Mesenchymal stem cell (in vitro differentiated cells and primary cell): ENCODE measurements at places on chromosomes 2 and 18.

GRCh38 chr2:59093571-59093970 is 852.4 kb upstream of the FANCL start:
- H3K27ac ChIP-seq = no peak overlapping the region
- H3K4me3 ChIP-seq = no peak overlapping the region
- no peaks in the 10 kb centered on the region for H3K4me1 ChIP-seq
- no peaks in the 10 kb centered on the region for H3K27me3 ChIP-seq
- H3K36me3 ChIP-seq = no peaks in the 10 kb centered on the region

DNA sequence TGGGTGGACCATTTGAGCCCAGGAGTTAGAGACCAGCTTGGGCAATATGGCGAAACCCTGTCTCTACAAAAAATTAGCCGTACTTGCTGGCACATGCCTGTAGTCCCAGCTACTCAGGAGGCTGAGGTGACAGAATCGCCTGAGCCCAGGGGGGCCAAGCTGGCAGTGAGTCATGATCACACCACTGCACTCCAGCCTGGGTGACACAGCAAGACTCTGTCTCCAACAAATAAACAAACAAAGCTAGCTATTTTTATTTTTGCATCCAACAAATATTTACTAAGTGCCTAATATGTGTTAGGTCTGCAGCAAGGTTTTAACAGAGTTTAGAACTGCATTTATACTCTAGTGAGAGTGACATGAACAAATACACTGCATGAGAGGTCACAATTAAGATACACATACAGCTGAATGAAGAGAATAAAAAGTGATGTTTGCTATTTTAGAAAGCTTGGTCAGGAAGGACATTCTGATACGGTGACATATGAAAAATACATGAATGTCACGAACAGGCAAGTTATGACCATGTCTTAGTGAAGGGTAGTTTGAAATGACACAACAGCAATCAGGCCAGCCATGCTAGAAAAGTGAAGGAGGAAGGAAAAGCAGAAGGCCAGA is 83.2 kb upstream of the FRZB start:
- no peak overlapping the region for H3K27ac ChIP-seq
- peaks cover 3% of the 10 kb centered on the region for H3K36me3 ChIP-seq
- peak; percentile 91 for DNase-seq

- H3K4me1 ChIP-seq = peaks cover 2% of the 10 kb centered on the region
- DNase-seq = peak; percentile 23
- H3K27ac ChIP-seq = no peak overlapping the region
- no peaks in the 10 kb centered on the region for H3K27me3 ChIP-seq
- H3K4me3 ChIP-seq = no peak overlapping the region
- H3K36me3 ChIP-seq = no peaks in the 10 kb centered on the region
Measured at GRCh38 chr2:162125138-162125537, 26.9 kb downstream of the GCG start.

DNA sequence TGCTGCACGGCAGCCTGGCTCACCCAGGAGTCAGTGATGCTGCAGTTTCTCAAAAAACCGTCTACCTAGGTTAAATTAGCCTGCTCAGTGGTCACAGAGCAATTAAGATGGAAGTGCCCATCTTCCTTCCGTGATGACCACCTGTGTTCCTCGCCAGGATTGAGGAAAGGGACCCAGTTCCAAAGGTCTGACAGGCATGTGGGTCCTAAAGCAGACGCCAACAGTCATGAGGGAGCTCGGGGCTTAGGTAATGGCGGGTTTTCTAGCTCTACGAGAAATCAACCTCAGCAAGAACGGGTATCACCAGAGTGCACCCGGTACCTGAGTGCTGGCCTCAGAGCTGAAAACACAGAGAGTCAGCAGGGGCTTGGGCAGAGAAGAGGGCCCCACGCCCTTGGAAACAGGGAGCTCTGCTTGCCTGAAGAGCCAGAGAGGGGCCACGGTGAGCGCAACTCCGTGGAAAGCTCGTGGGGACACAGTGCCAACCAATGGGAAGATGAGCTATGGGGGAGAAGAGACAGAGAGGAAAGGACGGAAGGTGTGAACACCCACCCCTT is 34.3 kb upstream of the DNMT3A start:
- DNase-seq = no peak
- no peaks in the 10 kb centered on the region for H3K27me3 ChIP-seq
- H3K36me3 ChIP-seq = no peaks in the 10 kb centered on the region
- peaks cover 20% of the 10 kb centered on the region for H3K4me1 ChIP-seq

GRCh38 chr2:47174733-47175361 is 19.7 kb upstream of the STPG4 start:
- no peaks in the 10 kb centered on the region for H3K27me3 ChIP-seq
- no peaks in the 10 kb centered on the region for H3K4me1 ChIP-seq
- peak; percentile 67 for DNase-seq

- H3K4me1 ChIP-seq = peaks cover 27% of the 10 kb centered on the region
- no peak for DNase-seq
- H3K36me3 ChIP-seq = peaks cover 4% of the 10 kb centered on the region
Measured at GRCh38 chr2:10400568-10400977, 47.6 kb downstream of the ODC1 start.

- peak overlapping the region; percentile 30 for H3K4me3 ChIP-seq
- H3K27ac ChIP-seq = no peak overlapping the region
- peaks cover 58% of the 10 kb centered on the region for H3K27me3 ChIP-seq
- peaks cover 8% of the 10 kb centered on the region for H3K4me1 ChIP-seq
- DNase-seq = no peak
- H3K36me3 ChIP-seq = no peaks in the 10 kb centered on the region
Measured at GRCh38 chr2:120596990-120597594, 138.6 kb upstream of the GLI2 start.

- H3K4me3 ChIP-seq = no peak overlapping the region
- H3K4me1 ChIP-seq = peaks cover 12% of the 10 kb centered on the region
- no peak overlapping the region for H3K27ac ChIP-seq
- H3K36me3 ChIP-seq = peaks cover 50% of the 10 kb centered on the region
Measured at GRCh38 chr2:240603081-240603835, 16.7 kb downstream of the CAPN10 start.

- H3K36me3 ChIP-seq = no peaks in the 10 kb centered on the region
- H3K4me3 ChIP-seq = no peak overlapping the region
- DNase-seq = no peak
- H3K27me3 ChIP-seq = peaks cover 3% of the 10 kb centered on the region
Measured at GRCh38 chr2:95275151-95275515, 884 bp downstream of the PROM2 start.

DNA sequence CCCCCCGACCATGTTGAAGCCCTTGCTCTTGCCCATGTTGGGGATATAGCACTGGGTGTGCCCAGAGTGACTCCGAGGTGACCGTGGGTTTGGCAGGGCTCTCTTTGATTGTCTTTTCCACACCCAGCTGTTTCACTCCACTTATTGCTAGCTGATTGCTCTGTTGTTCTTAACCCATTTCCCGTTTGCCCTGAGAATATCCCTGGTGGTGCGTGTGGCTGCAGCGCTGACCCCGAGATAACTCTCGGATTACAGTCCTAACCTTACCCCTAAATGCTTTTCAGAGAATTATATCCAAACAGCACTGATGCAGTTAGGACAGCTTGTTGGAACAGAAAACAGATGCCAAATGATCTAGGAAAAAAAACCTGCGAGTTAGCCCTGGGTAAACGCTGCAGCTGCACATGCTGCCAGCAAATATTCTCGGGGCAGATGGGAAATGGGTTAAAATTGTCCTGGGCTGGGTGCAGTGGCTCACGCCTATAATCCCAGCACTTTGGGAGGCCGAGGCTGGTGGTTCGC is 34.3 kb upstream of the SNORC start:
- H3K4me3 ChIP-seq = no peak overlapping the region
- no peak for DNase-seq
- H3K4me1 ChIP-seq = peaks cover 6% of the 10 kb centered on the region

DNA sequence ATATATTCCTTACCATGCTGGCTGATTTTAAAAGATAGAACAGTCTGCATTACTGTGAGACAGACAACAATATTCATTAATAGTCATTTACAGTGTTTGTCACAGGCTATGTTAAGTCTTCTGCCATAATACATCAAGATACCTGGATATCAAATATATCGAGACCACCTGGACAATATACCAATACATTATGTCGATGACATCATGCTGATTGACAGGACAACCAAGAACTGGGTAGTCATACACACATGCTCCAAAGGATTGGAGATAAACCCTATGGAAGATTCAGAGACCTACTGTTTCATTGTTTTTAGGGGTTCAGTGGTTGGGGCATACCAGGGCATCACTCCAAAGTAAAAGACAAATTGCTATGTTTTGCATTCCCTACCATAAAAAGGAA is 26.5 kb upstream of the SMCHD1 start:
- no peak for DNase-seq
- H3K36me3 ChIP-seq = no peaks in the 10 kb centered on the region
- H3K4me3 ChIP-seq = no peak overlapping the region
- H3K27ac ChIP-seq = no peak overlapping the region
- no peaks in the 10 kb centered on the region for H3K4me1 ChIP-seq
- no peaks in the 10 kb centered on the region for H3K27me3 ChIP-seq

DNA sequence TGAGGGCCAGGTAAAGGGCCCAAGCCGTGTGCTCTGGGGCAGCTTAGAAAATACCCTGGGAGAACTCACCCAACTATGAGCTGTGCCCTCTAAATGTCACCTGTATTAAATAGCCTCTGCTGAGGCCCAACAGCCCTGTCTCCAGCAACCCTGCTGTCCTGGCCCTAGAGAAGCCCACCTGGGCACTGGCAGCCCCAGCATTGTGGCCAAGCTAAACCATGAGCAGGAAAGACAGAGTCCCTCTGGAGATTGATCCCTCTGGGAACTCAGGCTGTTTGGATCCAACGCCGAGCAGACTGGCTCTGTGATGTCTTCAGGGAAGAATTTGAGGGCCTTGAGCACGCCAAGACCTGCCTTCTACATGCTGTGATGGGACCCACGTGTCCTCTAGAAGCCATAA is 126.5 kb downstream of the TTC32 start:
- no peaks in the 10 kb centered on the region for H3K36me3 ChIP-seq
- H3K4me3 ChIP-seq = no peak overlapping the region
- peak overlapping the region; percentile 64 for H3K27ac ChIP-seq
- peaks cover 15% of the 10 kb centered on the region for H3K4me1 ChIP-seq
- no peak for DNase-seq

DNA sequence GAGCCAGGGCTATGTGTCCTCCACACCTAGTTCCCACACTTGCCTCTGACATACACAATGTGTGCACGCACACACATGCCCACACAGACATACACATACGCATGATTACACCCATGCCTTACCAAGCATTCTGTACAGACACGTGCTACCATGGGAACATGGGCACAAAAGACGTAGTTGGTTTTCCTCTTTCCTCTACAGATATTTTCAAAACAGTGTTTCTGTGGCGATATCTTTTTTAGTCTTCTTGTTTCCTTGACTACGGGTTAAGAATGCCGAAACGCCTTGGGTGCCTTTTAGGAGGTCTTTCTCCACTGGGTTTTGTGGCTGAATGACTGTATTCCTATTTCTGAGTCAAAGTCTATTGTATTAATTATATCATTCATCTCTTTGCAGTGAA is 75.5 kb upstream of the SPTBN1 start:
- no peak overlapping the region for H3K27ac ChIP-seq
- no peak for DNase-seq
- H3K36me3 ChIP-seq = no peaks in the 10 kb centered on the region
- no peaks in the 10 kb centered on the region for H3K27me3 ChIP-seq
- H3K4me3 ChIP-seq = no peak overlapping the region

GRCh38 chr2:221555494-221555846 is 16.6 kb downstream of the EPHA4 start:
- no peak for DNase-seq
- H3K27me3 ChIP-seq = no peaks in the 10 kb centered on the region
- H3K4me3 ChIP-seq = no peak overlapping the region
- peaks cover 8% of the 10 kb centered on the region for H3K4me1 ChIP-seq

- H3K27me3 ChIP-seq = no peaks in the 10 kb centered on the region
- H3K4me3 ChIP-seq = no peak overlapping the region
- H3K27ac ChIP-seq = no peak overlapping the region
- H3K36me3 ChIP-seq = no peaks in the 10 kb centered on the region
- DNase-seq = no peak
Measured at GRCh38 chr2:64769392-64770044, 115.8 kb upstream of the SERTAD2 start.

DNA sequence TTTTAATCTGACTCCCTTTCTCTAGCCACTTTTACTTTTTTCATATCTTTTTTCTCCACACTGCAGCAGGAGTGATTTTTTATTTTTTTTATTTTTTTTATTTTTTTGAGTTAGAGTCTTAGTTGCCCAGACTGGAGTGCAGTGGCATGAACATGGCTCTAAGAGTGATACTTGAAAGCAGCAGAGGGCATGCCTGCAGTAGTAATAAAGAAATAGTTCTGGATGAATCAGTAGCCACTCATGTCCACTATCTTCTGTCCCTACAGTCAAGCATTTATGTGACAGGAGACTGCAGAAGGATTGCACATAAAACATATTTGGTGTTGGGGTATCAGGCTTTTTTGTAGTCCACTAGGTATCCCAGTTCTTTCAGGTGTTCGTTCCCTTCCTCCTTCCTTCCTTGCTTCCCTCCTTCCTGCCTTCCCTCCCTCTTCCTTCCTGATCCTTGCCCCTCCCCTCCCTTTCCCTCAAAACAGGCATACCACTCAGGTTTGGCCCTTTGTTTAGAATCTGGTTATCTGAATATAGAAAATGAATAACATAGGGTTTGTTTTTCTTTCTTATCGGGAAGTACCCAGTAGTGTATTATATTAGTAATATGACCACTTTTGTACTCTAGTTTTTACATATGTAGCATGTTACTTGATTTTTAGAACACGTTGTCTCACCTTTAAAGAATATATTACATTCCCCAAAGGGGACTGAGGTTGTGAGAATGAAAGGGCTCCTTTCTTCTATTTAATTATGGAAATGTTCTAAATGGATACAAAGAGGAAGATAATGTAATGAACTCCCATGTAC is 23.5 kb downstream of the MIB1 start:
- peaks cover 32% of the 10 kb centered on the region for H3K36me3 ChIP-seq
- DNase-seq = peak; percentile 21
- H3K27ac ChIP-seq = no peak overlapping the region
- H3K4me3 ChIP-seq = no peak overlapping the region
- H3K27me3 ChIP-seq = no peaks in the 10 kb centered on the region

DNA sequence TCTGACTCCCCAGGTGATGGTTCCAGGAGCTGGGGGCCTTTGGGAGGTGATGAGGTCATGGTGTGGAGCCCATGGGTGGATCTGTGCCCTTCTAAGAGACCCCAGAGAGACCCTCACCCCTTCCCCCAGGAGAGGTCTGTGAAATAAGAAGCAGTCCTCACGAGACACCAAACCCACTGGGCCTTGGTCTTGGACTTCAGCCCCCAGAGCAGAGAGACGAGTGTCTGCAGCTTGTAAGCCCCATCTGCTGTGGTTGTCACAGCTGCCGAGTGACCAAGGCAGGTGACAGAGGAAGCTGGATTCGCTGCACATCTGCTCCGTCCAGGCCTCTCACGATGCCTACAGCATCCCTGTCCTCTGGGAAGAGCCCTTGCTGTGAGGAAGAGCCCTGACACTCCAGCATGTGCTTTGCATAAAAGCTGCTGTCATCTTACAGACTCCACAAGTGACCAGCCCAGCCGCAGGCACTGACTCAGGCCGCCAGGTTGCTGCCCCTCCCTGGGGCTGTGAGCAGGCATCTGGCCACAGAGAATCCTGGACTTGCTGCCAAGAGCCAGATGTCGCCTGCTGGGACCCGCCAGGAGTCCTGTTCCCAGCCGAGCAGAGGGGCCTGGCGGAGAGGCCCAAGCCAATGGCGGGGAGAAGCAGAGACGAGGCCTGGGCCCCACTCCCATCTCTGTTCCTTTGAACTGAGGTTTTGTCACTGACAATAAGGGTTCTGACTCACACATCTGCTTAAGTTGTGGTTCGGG is 150.8 kb downstream of the PXDN start:
- no peaks in the 10 kb centered on the region for H3K36me3 ChIP-seq
- peaks cover 46% of the 10 kb centered on the region for H3K27me3 ChIP-seq
- peak overlapping the region; percentile 50 for H3K27ac ChIP-seq
- no peak overlapping the region for H3K4me3 ChIP-seq
- DNase-seq = peak; percentile 95
